ENCODE measurements at places on chromosomes 3 and 15.

DNA sequence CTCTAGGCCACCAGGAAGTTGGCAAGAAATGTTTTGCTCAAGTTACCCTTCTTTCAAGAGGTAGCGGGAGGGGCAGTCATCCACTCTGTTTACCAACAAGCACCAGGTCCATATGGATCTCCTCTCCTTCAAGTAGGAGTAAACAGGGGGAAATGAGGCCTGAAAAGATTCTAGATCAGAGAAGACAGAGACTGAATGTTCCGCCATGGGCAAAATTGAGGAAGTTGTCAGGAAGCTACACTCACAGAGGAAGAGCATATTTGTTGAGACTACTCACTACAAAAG is 81.6 kb downstream of the KLF15 start:
- DNase-seq, result no peak

DNA sequence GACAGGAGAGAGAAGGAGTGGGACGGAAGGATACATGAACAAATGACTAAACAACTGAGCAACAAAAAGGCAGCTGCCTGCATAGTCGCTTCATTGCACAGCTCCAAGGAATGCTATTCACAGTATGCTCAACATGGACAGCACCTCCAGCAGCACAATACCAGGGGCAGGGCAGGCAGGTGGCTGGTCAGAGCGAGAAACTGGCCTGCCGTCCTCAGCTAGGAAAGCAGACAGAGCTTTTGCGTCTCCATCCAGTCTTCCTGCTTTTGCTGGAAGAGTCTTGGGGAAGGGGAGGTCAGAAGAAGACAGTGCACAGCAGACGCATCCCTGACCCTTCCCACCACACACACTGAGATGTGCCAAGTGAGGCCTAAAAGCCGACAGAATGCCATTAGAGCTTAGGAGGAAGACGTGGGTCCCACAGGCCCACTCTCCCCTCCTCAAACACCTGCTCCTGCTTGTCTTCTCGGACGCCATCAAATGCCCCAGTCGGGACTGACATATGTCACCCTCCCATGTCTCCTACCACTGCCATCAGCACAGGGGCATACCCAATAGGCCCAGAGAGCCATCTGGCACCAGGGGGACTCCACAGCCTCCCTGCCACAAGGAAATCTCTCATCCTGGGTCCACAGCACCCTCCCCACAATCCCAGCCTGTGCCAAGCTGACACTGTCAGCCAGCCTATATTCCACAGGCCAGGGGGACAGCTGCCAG is 3.9 kb downstream of the RAB6B start:
- no peak for DNase-seq

DNA sequence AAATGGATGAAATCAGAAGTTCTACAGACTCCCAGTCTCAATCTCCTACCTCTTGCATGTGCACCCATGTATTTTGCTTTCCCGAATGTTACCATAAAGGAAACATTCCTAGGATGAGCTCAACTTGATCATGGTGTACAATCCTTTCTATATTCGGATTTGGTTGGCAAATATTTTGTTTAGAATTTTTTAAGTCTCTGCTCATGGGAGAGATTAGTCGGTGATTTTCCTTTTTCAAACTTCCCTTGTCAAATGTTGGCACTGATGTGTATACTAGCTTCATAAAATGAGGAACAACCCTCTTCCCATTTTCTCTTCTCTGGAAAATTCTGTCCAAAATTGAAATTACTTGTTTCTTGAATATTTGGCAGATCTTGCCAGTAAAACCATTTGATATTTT is 317.6 kb upstream of the RASGRP1 start:
- DNase-seq, result no peak

- no peak for DNase-seq
Measured at GRCh38 chr3:148739720-148740119, 42.0 kb downstream of the AGTR1 start.

DNA sequence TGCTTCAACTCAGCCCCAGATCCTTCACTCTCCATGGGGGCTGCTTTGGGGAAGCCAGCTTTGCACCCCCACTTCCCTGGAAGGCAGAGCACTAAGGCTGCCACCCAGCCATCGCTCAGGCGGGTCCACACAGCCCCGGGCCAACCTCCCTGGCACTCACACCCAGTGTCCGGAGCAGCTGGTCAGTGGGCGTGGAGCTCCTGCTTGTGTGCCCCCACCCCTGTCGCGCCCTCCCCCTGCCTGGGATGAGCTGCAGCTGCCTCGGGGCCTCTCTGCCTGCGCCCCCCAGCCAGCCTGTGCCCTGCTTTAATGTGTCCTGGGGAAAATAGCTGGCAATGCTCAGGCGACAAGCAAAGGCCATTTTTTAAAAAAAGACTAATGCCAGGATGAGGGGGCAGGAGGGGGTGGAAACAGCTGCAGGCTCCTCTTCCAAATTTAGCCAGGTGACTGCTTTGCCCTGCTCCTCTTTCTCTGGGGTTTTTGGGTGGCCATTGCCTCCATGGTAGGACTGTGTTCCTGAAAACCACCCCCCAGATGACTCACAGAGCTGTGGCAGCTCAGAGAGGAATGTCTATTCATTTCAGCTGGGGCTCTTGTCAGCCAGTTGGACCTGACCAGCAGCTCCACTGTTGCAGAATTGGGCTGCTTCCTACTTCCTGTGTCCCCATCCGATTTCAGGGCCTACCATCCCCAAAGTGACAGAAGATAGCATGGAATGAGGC is 65.0 kb downstream of the CEMIP start:
- DNase-seq, result no peak

- no peak for DNase-seq
Measured at GRCh38 chr3:114022145-114022802, 34.1 kb downstream of the CCDC191 start.

DNA sequence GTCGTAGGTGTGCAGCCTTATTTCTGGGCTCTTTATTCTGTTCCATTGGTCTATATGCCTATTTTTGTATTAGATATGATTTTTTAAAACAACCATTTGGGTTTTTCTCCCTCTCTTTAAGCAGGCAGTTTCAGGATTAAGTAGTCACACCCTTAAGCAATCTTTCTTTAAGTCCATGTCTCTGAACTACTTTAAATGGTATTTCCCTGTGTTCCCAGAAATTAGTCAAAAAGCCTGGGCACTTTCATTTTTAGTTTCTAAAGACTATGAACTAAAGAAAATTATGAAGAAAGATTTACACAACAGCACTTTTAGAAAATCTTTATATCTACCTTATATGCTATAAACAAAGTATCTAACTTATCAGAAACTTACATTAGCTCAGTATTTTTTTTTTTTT is 110.3 kb downstream of the FAIM start:
- DNase-seq, result no peak

- no peak for DNase-seq
Measured at GRCh38 chr3:160010578-160010977, 21.9 kb downstream of the IL12A start.

DNA sequence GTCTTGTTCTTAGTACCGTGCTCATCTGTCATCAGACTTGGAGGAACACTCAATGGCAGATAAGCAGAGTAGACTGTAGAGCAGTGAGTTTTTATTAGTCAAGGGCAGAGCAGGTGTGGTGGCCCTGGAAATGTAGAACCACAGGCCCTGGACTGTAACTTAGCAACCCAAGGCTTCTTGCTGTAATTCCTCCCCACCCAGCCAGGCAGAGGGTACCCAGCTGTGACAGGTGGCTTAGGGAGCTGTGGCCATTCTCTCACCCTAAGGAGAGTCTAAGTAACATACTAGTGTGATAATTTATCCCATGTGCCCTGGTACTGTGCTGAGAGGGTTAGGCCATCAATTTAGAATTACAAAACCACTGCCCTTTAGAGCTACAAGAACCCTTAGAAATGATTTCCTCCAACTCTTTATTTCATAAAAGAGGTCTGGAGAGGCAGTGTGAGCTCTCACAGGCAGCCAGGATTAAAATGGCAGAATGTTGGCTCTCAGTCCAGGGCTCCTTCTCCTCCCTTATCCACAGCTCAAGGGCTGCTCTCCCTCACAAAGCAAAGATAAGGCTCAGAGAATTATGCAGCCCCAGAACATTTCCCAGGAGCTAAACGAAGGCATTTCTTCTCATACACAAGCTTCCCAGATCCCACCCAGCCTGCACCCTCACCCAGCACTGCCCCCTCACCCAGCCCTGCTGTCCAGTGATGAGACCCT is 3.0 kb downstream of the POMGNT2 start:
- DNase-seq, result no peak

DNA sequence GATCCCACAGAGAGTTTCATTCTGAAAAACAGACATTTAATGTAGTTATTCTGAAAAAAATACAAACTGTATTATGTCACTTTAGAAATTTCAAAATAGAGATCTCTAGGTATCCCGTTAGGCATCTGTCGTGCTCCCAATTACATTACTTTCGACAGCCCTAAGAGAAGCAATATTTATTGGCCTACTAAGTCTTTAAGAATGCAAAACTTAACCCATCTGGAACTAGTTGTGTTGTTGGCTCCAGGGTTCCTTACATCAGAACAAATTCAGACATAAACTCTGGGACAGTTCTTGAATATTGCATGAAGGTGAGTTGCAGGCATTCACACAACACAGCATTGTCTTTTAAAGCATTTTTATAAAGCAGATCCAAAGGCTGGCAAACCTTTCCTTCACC is 498.4 kb downstream of the FHIT start:
- DNase-seq, result no peak

DNA sequence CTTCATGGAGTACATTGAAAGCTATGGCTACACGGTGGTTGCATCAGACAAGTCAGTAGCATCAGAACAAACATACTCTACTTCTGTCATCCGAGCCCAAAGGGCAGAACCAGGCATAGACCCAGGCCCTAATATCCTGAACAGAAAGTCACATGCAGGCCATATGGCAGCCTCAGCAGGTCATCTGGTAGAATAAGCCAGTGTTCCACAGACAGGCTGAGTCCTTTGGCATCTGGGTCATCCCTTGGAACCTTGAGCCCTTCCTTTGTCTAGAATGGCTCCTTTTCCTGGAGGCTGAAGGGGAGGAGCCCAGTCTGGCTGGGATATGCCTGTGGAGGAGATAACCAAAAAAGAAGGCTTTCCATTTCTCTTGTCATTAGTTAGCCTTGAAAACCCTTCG is 29.2 kb downstream of the SEMA6D start:
- no peak for DNase-seq

DNA sequence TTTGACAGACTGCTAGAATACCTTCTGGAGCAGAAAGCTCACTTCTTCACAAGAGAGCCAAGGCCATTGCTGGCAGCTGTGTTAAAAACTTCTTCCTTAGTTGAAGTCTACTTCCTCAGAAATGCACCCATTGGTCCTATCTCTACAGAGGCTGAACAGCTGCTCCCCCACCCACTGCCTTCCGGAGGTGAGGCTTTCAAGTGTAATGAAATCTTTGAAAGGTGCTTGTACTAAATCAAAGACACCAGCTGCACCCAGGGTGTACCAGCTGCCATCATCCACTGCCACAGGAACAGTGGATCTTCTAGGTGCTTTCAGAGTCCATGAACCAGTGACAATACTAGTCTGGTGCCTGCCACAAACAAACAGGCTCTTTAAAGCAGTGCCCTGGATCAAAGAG is 26.4 kb upstream of the HERC1 start:
- DNase-seq, result peak; percentile 44

GRCh38 chr3:166446986-166447385 is 609.8 kb upstream of the BCHE start:
- DNase-seq, result no peak

- no peak for DNase-seq
Measured at GRCh38 chr3:151084893-151085226, 604 bp upstream of the MED12L start.

DNA sequence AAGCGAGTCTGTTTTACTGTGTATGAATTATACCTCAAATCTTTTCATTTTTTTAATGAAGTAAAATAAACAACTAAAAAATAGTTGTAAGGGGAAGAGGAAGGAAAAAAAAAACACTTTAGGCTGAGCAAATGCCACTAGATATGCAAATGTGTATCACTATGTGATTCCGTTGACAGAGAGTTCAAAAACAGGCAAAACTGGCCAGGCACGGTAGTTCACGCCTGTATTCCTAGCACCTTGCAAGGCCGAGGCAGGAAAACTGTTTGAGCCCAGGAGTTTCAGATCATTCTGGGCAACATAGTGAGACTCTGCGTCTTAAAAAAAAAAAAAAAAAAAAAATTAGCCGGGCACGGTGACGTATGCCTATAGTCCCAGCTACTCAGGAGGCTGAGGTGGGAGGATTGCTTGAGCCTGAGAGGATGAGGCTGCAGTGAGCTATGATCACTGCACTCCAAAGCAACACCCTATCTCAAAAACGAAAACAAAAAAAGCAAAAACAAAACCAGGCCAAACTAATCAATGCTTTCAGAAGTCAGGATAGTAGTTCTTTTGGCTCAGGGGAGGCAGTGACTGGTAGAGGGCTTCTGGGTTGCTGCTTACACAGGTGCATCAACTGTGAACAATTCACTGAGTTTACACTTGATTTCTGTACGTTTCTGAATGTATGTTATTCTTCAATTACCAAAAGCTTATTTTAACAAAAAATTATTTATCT is 7.4 kb downstream of the PRC1 start:
- DNase-seq, result no peak

- peak; percentile 74 for DNase-seq
Measured at GRCh38 chr3:120093911-120094775, at the start of gene GSK3B. TSS of gene GSK3B (minus strand) at chr3:120094447. CDS start at chr3:120093434, 1,013 bp downstream.

- no peak for DNase-seq
Measured at GRCh38 chr3:87198774-87199173, 28.3 kb upstream of the CHMP2B start.

DNA sequence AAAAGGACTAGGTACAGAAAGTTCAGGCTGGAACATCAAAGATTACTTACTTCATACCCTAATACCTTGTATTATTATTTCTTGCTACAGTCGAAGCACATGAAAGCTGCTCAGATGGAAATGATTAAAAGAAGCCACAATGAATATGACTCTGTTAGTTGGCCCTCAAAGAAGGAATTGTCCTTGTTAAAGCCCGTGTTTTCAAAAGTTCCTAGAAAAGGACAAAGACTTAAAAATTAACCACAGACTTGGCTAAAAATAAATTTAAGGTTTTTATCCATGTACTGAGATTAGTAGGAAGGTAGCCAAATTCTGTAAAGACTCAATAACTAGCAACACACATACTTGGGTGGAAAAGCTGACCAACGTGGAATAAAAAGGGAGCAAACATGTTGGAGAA is 251.0 kb upstream of the RARB start:
- no peak for DNase-seq

- no peak for DNase-seq
Measured at GRCh38 chr15:81152799-81153198, 18.7 kb downstream of the CFAP161 start.

DNA sequence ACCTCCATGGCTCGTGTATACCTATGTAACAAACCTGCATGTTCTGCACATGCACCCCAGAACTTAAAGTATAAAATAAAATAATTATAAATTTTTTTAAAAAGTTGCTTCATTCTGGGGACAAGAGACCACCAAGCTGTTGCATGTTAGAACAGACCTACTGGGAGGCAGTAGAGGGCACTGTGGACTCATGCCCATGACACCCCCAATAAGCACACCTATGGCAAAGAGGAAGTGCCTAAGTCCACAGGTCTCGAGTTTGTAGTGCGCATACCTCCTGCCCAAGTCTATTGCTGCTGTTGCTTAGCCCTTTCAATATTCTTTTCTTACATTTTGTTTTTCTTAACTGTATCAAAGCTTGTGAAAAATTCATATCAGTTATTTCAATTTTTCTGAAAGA is 267.9 kb upstream of the THBS1 start:
- DNase-seq, result no peak

Measured in stimulated activated CD4-positive, alpha-beta T cell treated with anti-CD3 and anti-CD28 coated beads, Interleukin-4, amount 100 ng/mL, for 24 hours (primary cell).